ENCODE measurements at places on chromosomes 2 and 18.

- DNase-seq, result no peak
Measured at GRCh38 chr2:206616151-206616550, 26.1 kb upstream of the FAM237A start.

DNA sequence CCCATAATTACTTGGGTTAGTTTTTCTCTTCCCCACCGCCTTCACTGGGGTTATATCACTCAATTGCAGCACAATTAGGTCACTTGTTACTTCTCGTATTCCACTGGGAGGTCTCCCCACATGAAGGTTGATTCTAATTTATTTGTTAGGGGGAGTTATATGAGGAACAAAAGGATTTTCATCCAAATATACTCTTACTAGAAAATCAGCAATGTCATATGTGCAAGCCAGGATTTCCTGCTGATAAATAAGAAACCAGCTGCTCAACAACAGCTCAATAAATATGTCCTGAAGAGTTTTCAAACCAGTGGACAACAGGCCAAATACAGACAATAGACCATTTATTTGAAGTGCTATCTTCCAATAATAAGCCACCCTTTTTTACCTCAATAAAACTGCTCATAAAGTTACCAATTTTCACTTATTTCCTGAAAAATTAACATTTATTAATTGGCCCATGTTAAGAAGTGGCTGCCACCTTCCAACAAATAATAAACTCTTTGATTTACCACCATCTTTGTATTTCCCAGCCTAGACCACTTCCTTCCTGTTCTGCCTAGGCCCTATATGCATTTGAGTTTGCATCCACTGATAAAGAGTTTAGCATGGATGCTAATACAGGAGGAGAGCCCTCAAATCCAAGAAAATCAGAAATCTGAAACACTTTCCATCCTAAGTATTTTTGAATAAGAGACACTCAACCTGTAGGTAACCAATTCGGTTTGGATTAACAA, 184.4 kb upstream of the SLC39A10 start:
- DNase-seq, result no peak

GRCh38 chr2:133138693-133139092, 429.6 kb downstream of the NCKAP5 start:
- no peak for DNase-seq

DNA sequence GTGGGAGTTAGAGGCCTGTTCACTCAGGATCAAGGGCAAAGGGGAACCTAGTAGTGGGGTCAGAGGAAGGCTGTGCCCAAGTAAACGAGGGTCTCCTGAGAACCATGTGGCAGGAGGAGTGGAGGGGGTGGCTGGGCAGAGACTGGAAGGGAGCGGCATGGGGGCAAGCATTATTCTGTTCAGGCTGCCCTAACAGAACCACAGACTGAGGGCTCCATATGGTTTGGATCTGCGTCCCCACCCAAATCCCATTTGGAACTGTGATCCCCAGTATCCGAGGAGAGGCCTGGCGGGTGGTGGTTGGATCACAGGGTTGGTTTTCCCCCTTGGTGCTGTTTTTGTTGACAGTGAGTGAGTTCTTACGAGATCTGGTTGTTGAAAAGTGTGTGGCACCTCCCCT, 287.0 kb downstream of the PHLPP1 start:
- no peak for DNase-seq

DNA sequence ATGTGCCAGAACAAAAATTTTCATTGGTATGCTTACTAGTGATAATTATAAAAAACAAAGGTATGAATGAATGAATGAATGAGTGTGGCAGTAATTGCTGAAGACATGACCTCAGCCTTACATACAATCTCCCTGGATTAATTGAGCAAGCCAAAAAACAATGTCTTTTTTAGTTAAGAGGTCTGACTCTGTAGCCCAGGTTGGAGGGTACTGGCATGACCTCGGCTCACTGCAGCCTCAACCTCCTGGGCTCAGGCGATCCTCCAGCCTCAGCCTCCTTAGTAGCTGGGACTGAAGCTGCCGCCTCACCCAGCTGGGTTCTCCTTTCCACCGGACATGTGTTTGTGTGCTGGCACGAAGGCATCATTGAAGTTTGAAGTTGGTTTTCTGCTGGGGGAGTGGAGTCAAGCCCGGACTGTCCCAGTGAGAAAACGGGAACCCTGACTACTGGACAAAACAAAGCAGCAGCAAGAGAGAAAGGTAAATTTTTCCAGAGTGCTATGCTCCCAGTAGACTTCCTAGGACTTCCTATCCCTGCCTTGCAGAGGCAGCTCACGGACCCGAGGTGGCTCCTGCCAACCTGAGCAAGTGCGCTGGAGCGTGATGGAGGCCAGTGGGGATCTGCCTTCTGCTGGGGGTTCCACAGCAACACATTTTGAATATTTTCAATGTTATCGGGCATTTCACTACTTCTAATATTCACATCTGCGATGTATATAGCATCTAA, 6.4 kb upstream of the IMP4 start:
- DNase-seq, result no peak

GRCh38 chr2:215790523-215791421, 222.6 kb downstream of the MREG start:
- DNase-seq, result no peak

DNA sequence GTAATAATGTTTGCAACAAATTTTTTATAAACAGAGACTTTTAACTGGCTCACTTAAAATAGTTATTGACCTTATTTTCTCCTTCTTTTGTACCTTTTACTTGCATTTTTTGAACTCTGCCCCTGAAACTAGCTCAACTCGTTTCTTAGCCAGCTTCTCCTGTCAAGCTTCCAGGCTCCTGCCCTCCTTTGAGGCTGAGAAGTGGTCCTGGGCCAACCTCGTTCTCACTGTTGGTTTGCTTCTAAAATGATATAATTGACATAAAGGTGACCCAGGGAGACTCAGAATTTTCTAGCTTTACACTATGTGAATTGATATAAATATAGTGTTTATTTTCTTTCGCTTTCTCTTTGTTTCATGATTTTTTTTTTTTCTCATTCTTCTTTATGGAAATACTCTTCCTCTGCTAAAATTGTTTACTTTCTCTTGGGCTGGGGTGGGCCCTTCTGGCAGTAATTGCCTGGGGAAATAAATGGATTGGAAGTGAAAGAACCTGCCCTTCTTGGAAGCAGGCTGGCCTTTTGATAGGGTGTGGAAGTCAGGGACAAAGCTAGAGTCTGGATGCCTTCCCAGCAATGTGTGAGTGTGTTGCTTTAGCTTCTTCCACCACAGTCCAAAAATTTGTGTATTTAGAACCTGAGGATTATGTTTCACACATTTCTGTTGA, 30.7 kb downstream of the GPD2 start:
- DNase-seq, result no peak

GRCh38 chr2:227454323-227454860, 17.6 kb upstream of the AGFG1 start:
- DNase-seq, result no peak

GRCh38 chr2:142867136-142867535, 10.3 kb upstream of the KYNU start:
- DNase-seq, result no peak

GRCh38 chr18:6311456-6312215, 103.1 kb downstream of the L3MBTL4 start:
- DNase-seq, result no peak

GRCh38 chr2:181973171-181973783, 12.4 kb upstream of the PPP1R1C start:
- no peak for DNase-seq

DNA sequence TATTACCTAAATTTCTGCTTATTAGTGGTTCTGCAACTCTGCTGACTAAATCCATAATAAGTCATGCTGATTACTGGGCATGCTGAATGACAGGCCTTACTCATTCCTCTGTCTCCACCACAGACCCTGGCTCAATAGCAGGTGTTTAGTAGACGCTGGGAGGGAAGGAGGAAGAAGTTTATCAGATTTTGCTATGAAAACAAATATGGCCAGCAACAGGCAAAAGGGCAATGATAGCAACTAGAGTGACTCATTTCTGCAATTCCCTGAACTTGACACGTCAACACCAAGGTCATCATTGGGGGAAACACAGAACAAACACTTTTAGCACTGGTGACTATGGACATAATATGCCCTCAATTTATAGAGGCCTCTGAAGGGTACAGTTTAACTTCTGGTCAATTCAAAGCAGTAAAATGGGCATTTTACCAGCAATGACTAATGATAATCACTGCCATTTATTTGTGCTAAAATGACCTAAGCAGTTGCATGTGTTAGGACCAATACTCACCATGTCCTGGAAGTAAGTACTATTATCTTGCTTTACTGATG, 35.2 kb downstream of the TMEM163 start:
- DNase-seq, result no peak

- DNase-seq, result no peak
Measured at GRCh38 chr2:223729781-223730180, 107.6 kb downstream of the AP1S3 start.

GRCh38 chr2:23619941-23620340, 235.0 kb downstream of the KLHL29 start:
- DNase-seq, result no peak

DNA sequence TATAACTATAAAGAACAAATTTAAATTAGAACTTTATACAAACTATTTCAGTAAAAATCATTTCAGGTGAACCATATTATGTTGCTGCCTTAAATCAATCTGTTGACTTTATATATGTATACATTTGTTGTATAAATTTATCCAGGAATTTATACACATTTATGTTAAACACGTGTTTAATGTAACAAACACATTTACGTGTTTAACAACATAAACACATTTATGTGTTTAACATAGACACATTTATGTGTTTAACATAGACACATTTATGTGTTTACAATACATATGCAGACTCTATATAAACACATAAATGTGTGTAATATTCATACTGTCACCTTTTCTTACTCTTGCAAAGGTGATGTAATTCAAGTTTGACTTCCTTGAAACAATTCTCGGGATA, 75.4 kb upstream of the TWSG1 start:
- DNase-seq, result no peak

- DNase-seq, result no peak
Measured at GRCh38 chr18:3397031-3397750, 52.8 kb upstream of the TGIF1 start.

All from ACHN (cell line).